ENCODE measurements at places on chromosomes 2 and 18.

DNA sequence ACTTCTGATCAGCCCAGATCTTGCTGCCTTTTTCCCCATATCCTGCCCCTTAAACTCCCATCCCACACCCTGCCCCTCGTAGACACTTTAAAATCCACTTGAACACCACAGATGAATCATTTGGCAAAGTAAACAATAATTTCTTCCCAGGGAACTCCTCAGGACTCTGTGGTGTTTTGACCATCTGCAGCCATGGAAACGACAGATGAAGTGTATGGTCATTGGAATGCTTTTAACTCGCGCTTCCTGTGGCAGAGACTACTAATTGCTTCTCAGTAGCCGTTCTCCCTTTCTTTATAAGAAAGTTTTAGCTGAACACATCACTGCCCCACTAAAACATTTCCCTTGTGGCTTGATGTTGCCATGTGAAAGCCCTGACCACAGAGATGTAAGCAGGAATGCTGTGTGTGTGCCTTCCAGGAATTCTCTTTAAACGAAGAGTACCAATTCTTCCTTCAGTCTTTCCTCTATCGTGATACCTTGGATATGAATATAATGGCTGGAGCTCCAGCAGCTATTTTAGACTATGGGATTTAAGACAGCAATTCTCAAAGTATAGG lies 92.7 kb upstream of the PARD3B start:
- no peak for DNase-seq

DNA sequence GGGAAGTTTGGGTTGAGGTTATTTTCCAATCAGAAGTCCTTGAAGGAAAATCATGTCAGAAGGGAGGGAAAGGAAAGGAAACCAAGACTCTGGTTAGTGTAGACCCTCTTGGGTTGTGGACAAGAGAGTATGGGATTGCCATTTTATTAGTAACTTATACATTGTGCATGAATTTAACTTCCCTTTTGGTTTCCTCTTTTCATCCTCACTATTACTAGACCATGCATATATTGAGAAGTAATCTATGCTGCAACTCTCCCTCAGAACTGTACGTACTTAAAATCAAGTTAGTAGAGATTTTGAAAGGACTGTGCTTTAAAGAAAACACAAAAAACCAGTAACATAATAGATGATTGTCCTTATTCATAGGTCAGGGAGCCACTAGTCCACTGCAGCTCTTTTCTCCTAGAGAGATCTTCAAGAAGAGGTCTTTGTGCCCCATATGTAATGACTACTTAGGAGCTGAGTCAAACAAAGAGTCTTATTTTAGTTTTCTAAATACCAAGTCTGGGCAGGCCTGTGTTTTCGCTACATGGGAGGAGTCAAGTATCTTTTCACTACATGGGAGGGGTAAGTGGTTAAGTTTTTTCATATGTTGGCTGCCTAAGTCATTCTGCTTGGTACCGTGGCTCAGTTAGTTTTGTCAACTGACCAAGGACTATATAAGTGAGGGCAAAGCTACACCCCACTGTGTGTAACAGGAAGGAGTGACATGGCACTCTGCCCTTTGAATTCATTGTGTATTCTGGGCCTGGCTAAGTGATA lies 25.2 kb upstream of the FAM117B start:
- DNase-seq: no peak

GRCh38 chr18:9410515-9410914 lies 64.8 kb upstream of the RALBP1 start:
- no peak for DNase-seq

DNA sequence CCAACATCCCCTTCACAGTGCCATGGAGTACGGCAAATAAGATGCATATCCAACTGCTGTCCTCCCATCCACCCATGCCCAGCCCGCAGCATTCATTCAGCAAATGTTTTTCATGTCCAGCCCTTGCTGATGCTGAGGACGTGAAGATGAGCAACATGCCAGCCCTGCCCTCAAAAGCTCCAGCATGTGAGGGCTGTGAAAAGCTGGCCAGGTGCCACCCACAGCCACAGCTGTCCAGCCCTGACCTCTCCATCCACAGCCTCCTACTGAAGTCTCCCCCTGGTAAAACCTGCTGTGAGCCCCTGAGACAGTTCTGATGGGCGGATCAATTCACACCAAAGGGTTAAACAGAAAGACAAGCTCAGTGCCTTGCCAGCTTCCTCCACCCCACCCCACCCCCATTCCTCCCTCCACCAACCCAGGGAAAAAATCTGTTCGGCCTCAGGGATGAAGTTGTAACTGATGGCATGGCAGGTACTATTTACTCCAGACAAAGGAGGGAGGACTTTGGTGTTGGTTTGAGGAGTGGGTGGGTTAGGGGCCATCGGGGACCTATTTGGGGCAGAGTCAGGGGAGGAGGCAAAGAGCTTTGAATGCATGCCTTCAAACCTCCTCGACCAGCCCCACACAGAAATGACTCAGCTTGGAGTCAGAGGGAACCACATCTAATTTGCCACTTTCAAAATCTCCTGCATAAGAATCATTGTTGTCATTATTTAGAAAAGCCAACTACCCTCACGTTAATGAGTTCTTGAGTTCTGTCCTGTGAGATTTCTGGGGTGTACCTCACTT lies 4.3 kb downstream of the ZBTB7C start:
- no peak for DNase-seq

Data from naive B cell (primary cell).